Caudate nucleus (tissue), 63 donors: ENCODE measurements at places on chromosomes 13 and 19.

DNA sequence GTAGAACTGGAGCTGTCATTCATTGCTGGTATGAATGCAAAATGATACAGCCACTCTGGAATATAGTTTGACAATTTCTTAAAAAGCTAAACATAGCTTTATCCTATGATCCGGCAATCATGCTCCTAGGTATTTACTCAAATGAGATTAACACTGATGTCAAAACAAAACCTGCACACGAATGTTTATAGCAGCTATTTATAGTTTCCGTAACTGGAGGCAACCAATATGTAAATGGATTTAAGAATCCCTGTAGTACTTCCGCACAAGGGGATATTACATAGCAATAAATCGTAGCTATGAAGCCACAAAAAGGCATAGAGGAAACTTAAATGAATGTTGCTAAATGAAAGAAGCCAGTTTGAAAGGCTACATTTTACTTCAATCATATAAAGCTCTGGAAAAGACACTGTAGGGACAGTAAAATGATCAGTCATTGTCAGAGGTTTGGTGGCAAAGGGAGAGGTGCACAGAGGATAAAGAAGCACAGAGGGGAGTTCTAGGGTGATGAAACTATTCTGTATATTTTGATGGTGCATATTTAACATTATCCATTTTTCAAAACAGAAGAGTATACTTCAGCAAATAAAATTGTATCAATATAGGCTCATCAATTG is 1893.0 kb upstream of the PCDH20 start:
- DNase-seq, result no peak

GRCh38 chr13:106417467-106418110 is 117.9 kb downstream of the EFNB2 start:
- DNase-seq, result no peak

- no peak for DNase-seq
Observed at GRCh38 chr13:106701771-106702341, 133.9 kb upstream of the ARGLU1 start.

- no peak for DNase-seq
Observed at GRCh38 chr19:35531291-35531690, 2.0 kb upstream of the GAPDHS start.

GRCh38 chr13:22332416-22332815 is 661.5 kb downstream of the FGF9 start:
- DNase-seq, result no peak

DNA sequence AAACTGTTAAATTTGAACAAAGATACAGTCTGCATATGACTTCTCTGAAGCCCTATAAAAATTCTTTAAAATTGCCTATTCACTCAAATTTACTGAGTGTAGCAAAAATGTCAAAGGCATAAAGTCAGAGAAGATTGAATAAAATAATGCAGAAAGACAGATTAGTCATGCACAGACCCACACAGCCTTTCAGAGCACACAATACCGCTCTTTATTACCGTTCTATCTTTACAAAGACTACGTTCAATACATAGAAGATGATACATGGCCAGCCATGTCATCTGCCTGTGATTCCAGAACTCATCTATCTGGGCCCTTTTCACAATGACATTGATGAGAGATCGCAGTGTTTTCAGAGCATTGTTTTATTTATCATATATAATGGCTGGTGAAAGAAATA is 107.2 kb downstream of the URI1 start:
- no peak for DNase-seq

GRCh38 chr13:103615771-103616170 is 549.6 kb upstream of the SLC10A2 start:
- no peak for DNase-seq

DNA sequence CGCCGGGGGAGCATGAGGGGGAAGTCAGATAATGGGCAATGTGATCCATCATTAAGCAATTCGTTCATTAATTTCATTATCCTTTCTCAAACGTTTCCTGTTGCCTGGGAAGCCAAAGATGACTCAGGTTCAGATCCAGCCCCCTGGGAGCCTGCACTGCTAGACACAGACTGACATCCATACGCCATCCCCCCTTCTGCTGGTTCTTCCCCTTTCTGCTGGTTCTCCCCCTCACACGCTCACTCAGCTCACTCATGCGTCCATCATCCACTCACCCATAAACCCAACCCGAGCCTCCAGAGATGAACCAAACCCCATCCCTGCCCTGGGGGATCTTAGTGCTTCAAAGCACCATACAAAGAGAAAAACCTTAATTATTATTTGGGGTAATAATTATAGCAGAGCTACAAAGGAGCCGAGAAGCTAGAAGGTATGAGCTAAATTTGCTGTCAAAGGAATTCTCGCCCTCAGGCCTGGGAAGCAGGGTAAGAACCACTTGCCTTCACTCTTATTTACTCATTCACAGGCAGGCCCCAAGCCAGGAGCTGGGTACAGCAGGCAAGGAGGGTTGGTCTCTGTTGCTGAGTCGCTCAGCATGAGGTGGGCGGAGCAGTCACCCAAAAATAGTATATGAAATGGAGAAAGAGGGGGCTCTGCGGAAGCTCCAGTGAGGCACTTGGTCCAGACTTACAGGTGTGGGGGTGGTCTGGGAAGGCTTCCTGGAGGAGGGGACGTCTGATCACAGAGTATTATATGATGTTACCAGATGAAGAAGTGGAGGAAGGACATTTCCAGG is 7.0 kb upstream of the ZNF444 start:
- DNase-seq, result no peak

GRCh38 chr19:33437393-33437820 is 63.9 kb downstream of the CEBPG start:
- DNase-seq, result no peak
